ENCODE measurements at places on chromosomes 5 and 9. TPM values are rescaled to one million over a fixed set of nuclear protein-coding genes. Genes with fewer than 3 reads are reported as not detected.

CLTB gene
- 20.9 TPM for polyA plus RNA-seq

GABRG2 gene
- polyA plus RNA-seq: 568 TPM

TERT gene
- not detected for polyA plus RNA-seq

GLRA1 gene
- polyA plus RNA-seq: 0.35 TPM

LHFPL2 gene
- 1.2 TPM for polyA plus RNA-seq

CDX1 gene
- polyA plus RNA-seq: not detected

LHX6 gene
- polyA plus RNA-seq: 0.15 TPM

C5orf63 gene
- polyA plus RNA-seq: 28.9 TPM

CDH12 gene
- 20.3 TPM for polyA plus RNA-seq

TMEM8B gene
- 7.1 TPM for polyA plus RNA-seq

CNTLN gene
- 3.1 TPM for polyA plus RNA-seq

ARAP3 gene
- 0.55 TPM for polyA plus RNA-seq

KIF20A gene
- 0.17 TPM for polyA plus RNA-seq
